ENCODE measurements at places on chromosomes 16 and 17.

DNA sequence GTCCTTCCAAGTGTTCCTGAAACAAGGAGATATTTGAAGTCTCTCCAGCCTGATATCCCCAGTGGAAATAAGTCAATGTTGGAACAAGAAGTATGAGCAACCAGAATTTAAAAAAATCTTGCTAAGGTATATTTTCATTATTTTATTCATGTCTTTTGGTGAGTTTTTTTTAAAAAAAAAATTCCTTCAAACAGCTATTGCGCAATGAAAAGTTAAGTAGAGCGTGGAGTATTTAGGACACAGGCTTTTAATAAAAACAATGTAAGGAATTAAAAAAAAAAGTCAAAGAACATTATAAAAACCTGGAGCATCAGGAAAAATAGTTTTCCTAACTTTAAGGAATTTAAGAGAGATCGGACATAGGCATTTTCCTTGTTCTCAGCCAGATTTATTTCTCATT is 940.4 kb downstream of the KCNJ2 start:
- DNase-seq: no peak

GRCh38 chr17:8020776-8021564 is 17.9 kb upstream of the ALOX15B start:
- DNase-seq: no peak

GRCh38 chr16:9787717-9788116 is 394.5 kb downstream of the GRIN2A start:
- no peak for DNase-seq

GRCh38 chr17:78130437-78131101 is at the start of gene TMC8:
Gene TMC8 (plus strand): TSS chr17:78130771. CDS start chr17:78131589, 818 bp downstream.
- DNase-seq: peak; percentile 73

DNA sequence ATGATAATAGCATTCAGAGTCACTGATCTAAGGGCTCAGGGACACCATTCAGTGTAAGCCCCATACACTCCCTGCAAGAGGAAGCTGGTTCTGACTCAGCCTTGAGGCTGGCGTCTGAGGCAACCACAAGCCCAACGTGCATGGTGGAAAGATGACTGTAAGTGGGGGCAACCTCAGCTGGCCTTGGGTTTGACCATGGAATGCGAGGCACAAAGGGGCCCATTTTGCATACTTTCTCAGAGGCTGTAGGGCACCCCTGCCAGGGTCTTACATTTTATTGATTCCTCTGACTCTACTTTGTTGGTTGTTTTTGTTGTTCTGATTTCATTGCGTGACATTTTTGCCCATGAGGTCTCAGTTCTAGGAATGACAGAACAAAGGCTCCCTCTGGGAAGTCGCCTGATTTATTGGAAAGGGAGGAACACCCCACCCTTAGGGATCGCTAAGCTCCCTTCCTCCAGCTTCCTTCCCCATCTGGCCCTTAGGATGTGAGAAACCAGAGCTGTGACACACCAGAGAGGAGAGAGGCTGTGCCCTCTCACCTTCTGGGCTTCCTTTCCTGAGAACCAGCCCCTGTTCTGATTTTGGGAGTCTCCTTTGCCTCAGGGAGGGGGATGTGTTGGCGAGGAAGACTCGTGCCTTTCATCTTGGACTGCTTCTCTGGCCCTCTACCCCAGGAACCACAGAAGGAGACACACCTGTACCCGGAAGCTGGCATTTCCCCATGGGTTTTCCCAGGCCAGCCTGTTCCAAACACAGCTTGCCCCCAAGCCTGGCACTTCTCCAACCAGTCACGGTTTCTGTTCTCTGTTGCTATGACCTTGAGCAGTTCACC is 5.6 kb upstream of the CIITA start:
- peak; percentile 85 for DNase-seq

Data from CD14-positive monocyte (primary cell).